Activated CD4-positive, alpha-beta memory T cell treated with anti-CD3 and anti-CD28 coated beads, Interleukin-2, amount 10 ng/mL, durations not matched to agents 7 days and 5 days (primary cell): ENCODE measurements at places on chromosomes 3 and 15. TPM values are rescaled to one million over a fixed set of nuclear protein-coding genes. Genes with fewer than 3 reads are reported as not detected.

DNA sequence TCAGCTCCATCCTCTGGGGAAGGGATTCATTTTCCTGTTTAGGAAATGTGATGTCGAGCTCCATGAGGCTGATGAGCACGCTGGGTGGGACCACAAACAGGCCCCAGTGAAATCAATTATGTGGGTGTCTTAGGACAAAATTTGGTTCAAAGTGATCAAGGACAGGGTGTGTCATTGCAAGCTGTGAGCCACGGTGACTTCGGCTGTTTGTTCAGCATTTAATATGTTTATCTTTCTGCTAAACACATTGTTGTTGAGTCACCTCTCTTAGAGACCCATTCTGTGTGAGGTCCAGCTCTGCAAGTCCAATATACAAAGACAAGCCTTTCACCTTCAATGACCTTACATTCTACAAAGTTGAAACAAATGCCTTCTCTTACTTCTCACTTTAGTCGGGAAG is 41.3 kb downstream of the SSR3 start:
- H3K27me3 ChIP-seq = peaks cover 3% of the 10 kb centered on the region
- H3K27ac ChIP-seq = no peak overlapping the region
- no peaks in the 10 kb centered on the region for H3K36me3 ChIP-seq
- no peak overlapping the region for H3K4me3 ChIP-seq

- H3K27me3 ChIP-seq = peaks cover 17% of the 10 kb centered on the region
- no peaks in the 10 kb centered on the region for H3K36me3 ChIP-seq
- H3K4me1 ChIP-seq = no peaks in the 10 kb centered on the region
- DNase-seq = no peak
Observed at GRCh38 chr3:36647423-36647853, 116.9 kb downstream of the DCLK3 start.

DNA sequence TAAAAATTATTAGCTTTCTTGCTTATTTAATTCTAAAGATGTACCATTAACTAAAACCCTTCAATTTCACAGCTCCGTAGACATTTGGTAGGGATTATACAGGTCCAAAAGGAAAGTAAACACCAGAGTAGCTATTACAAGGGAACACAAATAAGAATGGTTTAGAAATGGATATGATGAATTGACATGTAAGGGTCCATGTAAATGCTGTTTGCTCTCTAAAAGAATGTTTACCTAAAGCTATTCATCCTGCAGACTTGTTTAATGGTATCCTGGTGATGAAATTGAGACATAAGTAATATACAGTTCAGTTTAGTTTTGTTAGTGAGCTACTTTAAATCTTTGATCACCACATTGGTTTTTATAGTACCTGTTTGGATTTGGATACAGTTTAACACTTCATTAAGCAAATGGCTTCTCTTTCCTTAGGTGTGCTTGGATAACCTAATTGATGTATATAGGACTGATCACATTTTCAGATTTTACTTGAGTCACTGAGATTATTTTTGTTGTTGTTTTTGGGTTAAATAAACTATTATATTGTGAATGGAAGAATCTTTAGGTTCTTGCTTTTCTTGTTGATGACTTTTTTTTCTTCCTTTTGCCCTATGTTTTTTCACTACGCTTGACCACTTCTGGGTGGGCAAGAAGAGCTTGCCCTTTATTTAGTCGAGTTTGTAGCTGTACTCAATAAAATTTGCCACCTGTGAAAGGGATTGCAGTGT is 115.4 kb downstream of the TCF12 start:
- H3K4me3 ChIP-seq = no peak overlapping the region
- H3K36me3 ChIP-seq = peaks cover 3% of the 10 kb centered on the region
- H3K27me3 ChIP-seq = no peaks in the 10 kb centered on the region
- H3K4me1 ChIP-seq = peaks cover 21% of the 10 kb centered on the region

DNA sequence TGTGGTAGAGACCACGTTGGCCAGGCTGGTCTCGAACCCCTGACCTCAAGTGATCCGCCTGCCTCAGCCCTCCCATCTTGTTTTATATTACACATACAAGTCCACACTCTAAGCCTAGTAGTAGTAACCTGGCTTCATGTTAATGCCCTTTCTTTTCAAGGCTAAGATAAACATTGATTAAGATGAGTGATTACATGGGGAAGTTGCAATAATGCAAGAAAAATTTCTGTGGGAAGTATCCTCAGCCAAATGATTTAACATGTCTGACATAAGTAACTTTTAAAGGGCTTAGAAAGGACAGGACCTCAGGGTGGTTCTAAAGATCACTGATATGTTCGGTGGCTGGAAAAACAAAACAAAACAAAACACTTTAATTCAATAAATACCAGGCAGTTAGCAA is 72.1 kb downstream of the SFMBT1 start:
- peaks cover 9% of the 10 kb centered on the region for H3K4me1 ChIP-seq
- no peak overlapping the region for H3K4me3 ChIP-seq
- no peaks in the 10 kb centered on the region for H3K27me3 ChIP-seq
- DNase-seq = no peak
- no peak overlapping the region for H3K27ac ChIP-seq

DNA sequence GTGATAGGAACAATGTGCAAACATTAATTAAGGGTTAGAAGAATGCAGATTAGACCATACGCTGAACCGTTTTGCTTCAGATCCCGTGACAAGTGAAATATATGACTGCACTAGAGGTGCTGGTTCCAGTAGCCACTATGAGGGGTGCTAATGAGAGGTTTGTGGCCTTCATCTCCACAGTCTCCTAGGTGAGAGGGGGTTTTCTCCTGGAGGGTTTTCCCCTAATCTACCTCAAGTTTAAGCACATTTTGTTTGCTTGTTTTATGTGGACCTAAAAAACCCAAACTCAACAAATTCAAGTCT is 13.7 kb upstream of the SHF start:
- no peak overlapping the region for H3K27ac ChIP-seq
- H3K4me1 ChIP-seq = peaks cover 23% of the 10 kb centered on the region
- H3K36me3 ChIP-seq = peaks cover 4% of the 10 kb centered on the region
- no peak overlapping the region for H3K4me3 ChIP-seq
- no peak for DNase-seq

DNA sequence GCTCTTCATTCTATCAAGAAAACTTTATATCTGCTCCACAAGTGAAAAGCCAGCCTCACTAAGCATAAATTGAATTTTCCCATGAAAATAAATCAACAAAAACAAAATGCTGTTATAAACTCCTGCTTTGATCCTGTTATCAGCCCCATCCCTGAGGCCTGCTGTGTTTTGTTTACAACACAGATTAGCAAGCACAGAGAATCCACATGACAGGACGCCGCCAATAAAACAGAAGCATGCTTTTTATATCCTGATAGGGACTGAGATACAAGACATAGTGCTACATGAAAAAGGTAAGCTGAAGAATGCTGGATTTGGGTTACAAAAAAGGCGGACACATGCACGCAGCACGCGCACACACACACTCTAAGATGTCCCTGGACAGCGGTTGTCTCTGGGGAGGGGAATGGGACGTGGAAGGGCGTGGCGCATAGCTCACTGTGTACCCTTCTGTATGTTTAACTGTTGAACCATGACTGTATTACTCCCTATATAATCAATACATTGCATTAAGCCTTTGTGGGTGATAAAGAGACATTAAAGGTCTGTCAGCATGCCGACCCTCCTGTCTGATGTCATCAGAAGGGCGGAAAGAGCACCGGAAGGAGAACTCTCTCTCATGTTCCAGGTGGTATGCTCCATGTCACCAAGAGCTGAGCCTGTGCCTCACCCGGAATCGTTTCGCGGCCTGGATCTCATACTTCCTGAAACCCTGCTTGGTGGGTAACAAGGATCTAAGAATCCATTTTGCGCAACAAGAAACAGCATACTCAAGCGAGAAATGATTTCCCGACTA is 93.9 kb downstream of the IQSEC1 start:
- no peak for DNase-seq
- H3K27me3 ChIP-seq = no peaks in the 10 kb centered on the region
- H3K27ac ChIP-seq = no peak overlapping the region
- H3K4me1 ChIP-seq = peaks cover 35% of the 10 kb centered on the region
- H3K4me3 ChIP-seq = no peak overlapping the region

- DNase-seq = no peak
- no peak overlapping the region for H3K4me3 ChIP-seq
- no peaks in the 10 kb centered on the region for H3K36me3 ChIP-seq
- no peaks in the 10 kb centered on the region for H3K4me1 ChIP-seq
Observed at GRCh38 chr3:62145086-62145757, 228.1 kb downstream of the FEZF2 start.

GRCh38 chr15:100034191-100034590 is 301.0 kb upstream of the LYSMD4 start:
- no peak for DNase-seq
- no peaks in the 10 kb centered on the region for H3K4me1 ChIP-seq
- no peak overlapping the region for H3K4me3 ChIP-seq
- H3K27ac ChIP-seq = no peak overlapping the region
- H3K27me3 ChIP-seq = no peaks in the 10 kb centered on the region

DNA sequence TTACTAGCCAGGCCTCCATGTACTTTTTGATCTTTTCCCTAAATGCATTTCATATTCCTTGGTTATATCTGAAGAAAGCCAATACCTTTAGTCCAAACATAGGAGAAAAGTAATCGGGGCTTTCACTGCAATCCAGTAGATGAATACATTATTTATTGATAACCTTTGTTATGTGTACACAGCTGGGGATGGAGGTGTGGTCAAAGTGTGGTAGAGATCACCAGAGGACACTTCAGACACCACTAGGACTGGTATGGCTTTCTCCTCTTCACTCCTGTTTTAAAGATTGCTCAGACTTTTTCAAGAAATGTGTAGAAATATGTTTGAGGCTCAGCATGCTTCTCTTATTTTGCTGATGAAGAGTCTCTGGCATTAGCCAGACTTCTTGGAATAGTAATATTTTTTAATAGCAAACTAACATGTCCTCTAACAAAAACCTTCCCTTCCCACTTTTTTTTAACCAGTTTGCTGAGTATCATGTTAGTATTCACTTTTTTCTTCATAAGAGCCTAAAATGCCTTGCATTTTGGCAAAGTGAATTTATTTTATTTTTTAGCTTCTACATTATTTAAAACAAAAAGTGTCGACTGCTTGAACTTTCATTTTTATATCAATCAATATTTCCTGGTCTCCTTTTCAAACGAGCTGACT is 65.6 kb upstream of the MBNL1 start:
- H3K27ac ChIP-seq = peak overlapping the region; percentile 86
- DNase-seq = no peak
- H3K4me3 ChIP-seq = peak overlapping the region; percentile 74

DNA sequence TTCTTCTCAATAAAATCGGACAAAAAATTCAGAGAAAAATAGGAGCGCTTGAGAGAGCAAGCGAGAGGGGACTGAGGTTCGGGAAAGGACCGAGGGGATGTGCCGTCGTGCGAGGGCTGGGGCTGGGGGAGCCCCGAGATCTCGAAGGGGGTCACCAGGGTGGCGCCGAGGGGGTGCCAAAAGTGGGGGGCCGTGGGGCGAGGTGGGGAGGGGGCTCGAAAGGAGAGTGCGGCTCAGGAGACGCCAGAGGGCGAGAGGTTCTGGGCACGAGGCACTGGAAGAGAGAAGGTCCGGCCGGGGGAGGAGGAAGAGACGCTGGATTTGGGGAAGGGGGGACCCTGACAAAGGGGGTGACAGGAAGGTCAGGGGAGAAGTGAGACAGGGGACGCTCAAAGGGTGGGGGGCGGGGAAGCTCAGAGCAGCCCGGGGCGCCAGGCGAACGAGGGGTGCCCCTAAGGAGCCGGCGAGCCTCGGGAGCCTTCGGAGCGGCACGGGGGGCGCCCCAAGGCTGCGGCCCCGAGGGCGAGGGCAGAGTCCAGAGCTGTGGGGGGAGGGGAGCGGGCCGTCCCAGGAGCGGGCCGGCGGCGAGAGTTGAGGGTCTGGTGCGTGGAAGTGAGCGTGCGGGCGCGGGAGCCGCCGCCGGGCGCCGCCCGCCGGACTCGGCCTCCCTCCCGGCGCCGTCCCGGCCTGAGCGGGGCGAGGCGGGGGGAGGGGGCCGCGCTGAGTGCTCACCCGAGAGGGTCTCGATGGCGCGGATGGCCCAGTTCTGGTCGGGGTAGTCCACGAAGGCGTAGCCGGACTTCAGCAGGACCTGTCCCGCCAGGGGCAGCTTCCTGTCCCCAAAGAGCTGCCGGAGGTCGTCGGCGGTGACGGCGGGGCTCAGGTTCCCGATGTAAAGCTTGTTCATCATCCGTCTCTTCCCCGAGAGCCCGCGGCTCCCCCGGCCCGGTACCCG is 514 bp downstream of the IGF2BP2 start:
- peak overlapping the region; percentile 61 for H3K4me3 ChIP-seq
- no peak overlapping the region for H3K27ac ChIP-seq
- DNase-seq = peak; percentile 18
- peaks cover 15% of the 10 kb centered on the region for H3K4me1 ChIP-seq
- peaks cover 75% of the 10 kb centered on the region for H3K27me3 ChIP-seq
- no peaks in the 10 kb centered on the region for H3K36me3 ChIP-seq

DNA sequence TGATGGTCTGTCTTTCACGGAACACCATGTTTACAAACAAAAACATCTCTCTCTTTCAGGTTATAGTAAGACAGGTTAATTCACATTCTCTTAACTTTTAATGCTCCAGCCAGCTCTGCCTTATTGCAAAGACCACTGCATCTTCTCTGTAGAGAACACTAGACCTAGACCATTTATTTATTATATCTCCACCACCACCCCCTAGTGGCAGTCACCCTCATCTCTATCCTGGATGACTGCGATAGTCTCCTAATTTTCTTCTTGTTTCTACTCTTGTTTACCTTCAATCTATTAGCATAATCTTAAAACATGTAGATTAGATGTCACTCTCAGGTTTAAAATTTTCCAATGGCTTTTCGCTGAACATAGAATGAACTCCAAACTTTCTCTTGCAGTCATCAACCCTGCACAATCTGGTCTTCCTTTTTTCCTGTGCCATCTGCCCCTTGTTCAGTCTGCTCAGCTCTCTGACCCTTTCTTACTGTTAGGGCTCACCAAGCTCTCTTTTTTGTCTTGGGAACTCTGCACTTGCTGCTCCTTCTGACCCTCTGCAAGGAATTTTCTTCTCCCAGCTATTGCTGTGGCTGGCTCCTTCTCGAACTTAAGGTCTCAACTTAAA is 155.6 kb downstream of the SQOR start:
- no peak overlapping the region for H3K27ac ChIP-seq
- no peak overlapping the region for H3K4me3 ChIP-seq
- no peaks in the 10 kb centered on the region for H3K36me3 ChIP-seq

DNA sequence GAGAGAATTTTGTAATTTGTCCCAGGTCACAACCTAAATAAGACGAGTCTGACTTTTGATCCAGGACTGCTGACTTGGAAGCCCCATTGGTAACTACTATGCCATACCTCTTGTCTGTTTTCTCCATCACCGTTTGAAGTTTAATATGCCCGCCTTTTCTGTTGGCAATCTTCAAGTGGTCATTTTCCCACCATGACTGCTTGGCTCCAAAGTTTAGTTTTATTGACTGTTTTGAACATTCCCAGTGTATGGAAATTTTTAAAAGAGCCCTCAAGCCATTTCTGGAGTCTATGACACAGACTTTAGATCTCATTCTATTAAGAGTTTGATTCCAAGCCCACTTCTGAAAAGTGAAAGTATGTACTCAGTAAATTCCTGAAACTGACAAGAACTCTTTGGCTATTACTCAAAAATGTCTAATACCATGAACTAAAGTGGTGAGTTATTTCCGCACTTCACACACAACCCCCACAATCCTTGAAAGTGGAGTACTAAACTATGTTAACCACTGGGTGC is 136.7 kb upstream of the ADAMTS9 start:
- no peak for DNase-seq
- no peaks in the 10 kb centered on the region for H3K4me1 ChIP-seq
- H3K36me3 ChIP-seq = no peaks in the 10 kb centered on the region
- no peak overlapping the region for H3K27ac ChIP-seq
- H3K27me3 ChIP-seq = no peaks in the 10 kb centered on the region

TM6SF1 gene
- 22.0 TPM for total RNA-seq

SCG5 gene
- 3.1 TPM for total RNA-seq

CPNE9 gene
- not detected for total RNA-seq

SKOR1 gene
- total RNA-seq = 0.23 TPM

SH3GL3 gene
- total RNA-seq = not detected

CLDN18 gene
- total RNA-seq = not detected

KCNAB1 gene
- not detected for total RNA-seq

FAM174B gene
- 3.0 TPM for total RNA-seq

SEMA3G gene
- total RNA-seq = 0.18 TPM
